ENCODE measurements at places on chromosomes 1 and 21.

DNA sequence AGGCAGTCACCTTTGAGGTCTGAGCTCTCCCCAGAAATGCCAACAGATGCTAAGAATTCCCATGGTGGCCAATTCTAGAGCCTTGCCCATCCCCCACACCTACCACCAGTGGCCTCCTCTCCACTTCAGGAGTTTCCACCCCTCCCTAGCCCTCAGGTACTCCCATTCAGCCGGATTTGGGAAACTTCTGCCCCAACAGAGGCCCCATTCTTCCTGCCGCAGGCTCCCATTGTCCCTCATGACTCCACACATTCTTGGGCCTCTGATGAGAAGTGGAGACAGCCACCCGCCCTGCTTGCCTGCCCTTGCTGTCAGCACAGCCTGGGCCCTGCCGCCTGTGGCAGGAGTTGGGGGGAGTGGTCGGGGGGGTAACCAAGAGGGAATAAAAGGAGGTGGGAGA lies 4.6 kb downstream of the BLACAT1 start:
- no peak for DNase-seq

- peak; percentile 64 for DNase-seq
Observed at GRCh38 chr21:46115441-46116188, 17.7 kb downstream of the COL6A2 start.

GRCh38 chr1:9305216-9305615 lies 12.5 kb downstream of the SPSB1 start:
- no peak for DNase-seq

DNA sequence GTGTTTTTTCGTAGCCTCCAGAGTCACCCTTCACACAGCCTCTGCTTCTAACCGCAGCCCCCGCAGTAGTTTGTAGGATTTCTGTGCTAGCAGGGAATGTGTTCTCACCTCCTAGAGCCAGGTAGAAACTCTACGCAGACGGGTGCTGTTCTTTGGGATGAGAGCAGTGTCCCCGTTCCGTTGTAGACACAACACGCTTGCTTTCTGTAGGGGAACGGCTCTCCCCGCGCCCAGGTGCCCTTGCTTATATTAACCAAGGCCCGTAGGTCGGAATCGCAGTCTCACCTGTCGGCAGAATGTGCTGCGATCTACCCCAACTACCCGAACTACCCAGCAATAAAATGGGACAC lies 111.8 kb upstream of the NBPF11 start:
- DNase-seq: no peak

DNA sequence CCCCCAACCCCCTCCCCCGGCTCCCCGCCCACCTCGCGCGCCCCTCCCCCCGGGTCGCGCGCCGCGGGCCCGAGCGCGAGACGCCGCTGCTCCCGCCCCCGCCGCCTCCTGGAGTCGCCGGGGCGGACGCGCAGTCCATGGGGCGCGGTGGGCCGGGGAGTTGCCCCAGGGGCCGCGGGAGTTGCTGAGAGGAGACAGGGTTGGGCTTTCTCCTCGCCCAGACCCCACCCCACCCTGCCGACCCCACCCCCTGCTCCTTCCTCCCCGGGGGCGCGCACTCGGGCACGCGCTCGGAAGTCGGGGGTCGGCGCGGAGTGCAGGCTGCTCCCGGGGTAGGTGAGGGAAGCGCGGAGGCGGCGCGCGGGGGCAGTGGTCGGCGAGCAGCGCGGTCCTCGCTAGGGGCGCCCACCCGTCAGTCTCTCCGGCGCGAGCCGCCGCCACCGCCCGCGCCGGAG lies at the start of gene LAMC1:
TSS of gene LAMC1 (plus strand) at position 275 of the 455 bp plus-strand sequence. CDS start 297 bp downstream, outside the sequence.
- DNase-seq: peak; percentile 95

GRCh38 chr1:63813829-63814277 lies 40.0 kb downstream of the ROR1 start:
- DNase-seq: no peak

DNA sequence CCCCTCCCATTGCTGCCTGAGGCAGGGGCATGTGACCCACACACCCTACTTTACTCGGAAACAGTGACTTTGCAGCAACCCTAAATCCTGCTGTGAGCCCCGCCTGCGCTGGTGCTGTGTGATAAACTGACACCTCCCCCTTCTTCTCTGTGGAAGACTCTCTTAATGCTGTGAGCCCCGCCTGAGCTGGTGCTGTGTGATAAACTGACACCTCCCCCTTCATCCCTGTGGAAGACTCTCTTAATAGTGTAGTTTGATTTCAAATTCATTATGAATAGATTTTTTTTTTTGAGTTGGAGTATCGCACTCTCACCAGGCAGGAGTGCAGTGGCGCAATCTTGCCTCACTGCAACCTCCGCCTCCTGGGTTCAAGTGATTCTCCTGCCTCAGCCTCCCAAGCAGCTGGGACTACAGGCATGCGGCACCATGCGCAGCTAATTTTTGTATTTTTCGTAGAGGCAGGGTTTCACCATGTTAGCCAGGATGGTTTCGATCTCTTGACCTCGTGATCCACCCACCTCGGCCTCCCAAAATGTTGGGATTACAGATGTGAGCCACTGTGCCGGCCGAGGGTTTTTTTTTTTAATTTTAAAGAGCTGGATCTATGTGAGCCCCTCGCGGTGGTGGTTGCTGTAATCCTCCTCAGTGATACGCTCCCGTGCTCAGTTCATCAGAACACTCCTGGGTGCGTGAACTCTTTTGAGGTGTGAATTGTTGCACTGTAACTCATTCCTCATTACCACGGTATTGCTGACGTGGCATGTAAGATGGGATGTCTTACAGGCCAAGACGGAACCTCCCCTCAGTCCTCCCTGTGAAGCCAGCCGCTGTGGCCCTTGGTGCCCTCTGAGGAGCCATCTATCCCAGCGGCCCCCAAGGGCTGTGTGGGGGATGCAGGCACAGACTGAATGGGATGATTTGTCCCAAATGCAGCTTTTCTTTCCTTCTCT lies 60.3 kb downstream of the GALNT2 start:
- no peak for DNase-seq

GRCh38 chr1:30950053-30950452 lies 41.5 kb upstream of the SDC3 start:
- no peak for DNase-seq

GRCh38 chr1:23601968-23602876 lies 42.9 kb upstream of the ID3 start:
- no peak for DNase-seq

DNA sequence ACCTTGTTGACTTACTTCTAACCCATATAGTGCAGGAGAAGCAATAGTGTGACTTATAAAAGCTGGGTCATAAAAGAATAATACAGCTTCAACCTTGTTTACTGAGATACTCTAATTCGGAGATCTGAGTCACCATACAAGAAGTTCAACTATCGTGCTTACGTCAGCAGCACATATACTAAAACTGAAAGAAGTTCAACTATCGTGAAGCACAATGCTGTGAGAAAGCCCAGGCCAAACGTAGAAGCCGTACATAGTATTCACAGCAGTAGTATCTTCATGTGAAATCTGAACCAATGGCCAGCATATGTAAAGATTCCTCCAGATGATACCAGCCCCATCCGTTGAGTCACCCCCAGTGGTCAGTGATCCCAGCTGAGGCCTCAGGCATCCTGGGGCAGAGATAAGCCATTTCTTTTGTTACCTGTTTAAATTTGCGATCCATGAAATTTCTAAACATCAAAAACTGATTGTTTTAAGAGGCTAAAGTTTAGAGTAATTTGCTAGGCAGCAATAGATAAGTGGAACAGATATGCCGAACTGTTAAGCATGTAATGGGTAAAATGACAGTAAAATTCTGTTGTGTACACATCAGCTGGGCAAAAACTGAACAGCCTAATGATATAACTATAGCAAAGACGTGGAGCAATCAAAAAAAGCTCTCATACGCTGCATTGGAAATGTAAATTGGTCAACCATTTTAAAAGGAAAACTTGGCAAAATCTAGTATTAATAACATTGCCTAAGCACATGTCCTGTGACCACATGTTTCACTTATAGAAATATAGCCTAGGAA lies 53.9 kb upstream of the SAMD13 start:
- DNase-seq: no peak

DNA sequence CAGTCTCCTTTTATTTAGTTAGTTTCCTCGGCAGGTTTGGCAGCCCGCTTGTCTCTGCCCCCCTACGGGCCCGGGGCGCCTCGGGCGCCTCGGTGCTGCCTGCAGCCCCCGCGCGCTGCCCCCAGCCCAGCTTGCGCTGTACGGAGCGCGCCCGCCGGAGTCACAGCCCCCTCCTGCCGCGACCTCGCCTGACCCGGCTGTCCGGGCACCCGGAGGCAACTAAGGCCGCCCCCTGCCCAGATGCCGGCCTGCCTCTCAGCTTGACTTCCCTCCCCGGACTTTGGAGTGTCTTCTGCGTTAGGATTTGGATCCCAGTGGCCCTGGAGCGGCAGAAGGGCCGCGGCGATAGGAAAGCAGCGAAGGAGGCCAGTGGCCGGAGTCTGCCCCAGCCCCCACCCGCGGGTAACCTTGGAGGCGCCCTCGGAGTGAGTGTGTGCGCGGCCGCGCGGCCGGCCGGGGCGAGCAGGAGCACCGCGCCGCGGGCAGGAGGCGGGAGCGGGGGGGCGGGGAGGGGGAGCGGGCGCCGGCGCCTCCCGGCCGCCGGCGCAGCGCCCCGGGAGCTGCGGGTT lies 7.6 kb downstream of the CDKN2C start:
- no peak for DNase-seq

GRCh38 chr1:163082971-163083370 lies 13.8 kb downstream of the RGS4 start:
- no peak for DNase-seq

DNA sequence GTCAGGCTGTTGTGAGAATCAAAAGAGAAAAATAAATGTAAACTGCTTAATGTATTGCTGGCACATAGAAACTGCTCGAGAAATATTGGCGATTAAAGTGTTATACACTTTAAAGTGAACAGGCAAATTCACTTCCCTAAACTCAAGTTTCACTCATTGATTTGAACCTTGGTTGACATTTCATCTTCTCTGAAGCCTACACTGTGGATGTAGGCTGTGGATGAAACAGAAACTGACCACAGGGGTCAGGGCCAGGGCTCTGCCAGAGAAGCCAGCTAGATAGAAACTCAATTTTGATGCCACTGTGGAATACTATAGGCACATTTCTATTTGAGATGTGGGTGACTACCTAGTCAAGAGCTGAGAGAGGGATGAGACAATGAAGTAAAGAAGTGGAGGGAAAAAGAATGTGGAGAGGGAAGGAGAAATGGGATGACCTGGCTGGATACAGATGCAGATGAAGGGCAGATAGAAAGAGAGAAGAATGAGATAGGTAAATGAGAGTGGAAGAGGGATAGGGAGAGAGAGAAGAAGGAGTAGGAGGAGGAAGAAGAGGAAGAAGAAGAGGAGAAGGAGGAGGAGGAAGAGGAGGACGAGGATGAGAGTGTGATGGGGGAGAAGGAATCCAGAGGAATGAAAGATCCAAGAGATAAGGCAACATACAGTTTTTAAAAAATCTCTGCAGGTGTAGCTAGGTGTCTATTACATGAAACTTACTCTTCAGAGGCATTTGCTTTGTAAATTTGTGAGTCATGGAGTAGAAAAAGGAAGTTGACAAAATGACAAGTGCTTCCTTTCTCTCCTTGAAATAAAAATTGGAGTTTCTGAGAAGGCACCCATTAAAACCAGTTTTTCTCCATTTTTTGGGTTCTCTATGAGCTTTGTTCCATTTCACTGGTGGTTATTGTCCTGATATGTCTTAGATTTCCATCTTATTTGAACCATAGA lies 17.4 kb upstream of the CD1D start:
- DNase-seq: no peak

GRCh38 chr1:197814306-197814705 lies 39.0 kb upstream of the DENND1B start:
- no peak for DNase-seq

GRCh38 chr1:68015971-68016370 lies 34.5 kb downstream of the DIRAS3 start:
- no peak for DNase-seq

DNA sequence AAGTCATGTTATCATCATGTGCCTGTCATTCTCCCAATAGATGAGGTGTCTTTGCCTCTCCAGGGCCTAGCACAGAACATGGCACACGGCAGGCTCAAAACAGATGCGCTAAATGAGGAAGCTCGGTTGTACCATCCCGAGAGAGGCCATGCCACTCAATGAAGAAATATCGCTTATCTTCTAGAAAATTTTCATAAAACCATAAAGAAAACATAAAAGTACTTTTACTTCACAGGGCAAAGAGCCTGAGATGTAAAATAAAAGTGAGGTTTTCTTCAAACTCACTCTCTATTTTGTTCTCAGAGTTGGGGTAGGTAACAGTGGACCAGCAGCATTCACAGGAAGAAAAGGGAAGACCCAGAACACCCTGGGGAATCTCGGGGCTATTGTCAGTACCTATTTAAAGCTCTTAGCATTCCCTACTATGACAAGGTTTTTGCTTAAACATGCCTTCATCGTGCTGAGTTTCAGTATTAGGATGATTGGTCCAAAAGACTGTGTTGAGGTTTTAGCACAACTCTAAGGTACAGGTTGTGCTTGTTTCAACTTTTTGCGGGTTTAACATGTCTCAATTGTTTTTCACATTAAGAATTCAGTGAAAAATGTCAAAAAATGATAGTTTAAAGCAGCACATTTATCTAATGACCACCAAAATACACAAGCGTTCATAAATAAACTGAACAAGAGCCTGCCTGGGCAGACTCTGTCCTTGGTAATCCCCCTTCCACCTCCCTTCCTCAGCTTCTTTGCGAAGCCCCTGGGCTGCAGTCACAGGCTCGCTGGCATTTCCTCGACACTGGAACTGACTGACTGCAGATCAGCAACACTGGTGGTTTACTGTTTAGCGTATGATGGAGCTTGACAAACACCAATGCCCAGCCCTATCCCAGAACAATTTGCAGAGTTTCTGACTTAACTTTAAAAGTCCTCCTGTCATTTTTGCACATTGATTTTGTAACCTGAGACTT lies 55.6 kb downstream of the COQ8A start:
- DNase-seq: no peak

GRCh38 chr1:15081102-15081501 lies 72.4 kb upstream of the TMEM51 start:
- no peak for DNase-seq

- DNase-seq: no peak
Observed at GRCh38 chr1:93567255-93567918, 114.2 kb downstream of the BCAR3 start.

DNA sequence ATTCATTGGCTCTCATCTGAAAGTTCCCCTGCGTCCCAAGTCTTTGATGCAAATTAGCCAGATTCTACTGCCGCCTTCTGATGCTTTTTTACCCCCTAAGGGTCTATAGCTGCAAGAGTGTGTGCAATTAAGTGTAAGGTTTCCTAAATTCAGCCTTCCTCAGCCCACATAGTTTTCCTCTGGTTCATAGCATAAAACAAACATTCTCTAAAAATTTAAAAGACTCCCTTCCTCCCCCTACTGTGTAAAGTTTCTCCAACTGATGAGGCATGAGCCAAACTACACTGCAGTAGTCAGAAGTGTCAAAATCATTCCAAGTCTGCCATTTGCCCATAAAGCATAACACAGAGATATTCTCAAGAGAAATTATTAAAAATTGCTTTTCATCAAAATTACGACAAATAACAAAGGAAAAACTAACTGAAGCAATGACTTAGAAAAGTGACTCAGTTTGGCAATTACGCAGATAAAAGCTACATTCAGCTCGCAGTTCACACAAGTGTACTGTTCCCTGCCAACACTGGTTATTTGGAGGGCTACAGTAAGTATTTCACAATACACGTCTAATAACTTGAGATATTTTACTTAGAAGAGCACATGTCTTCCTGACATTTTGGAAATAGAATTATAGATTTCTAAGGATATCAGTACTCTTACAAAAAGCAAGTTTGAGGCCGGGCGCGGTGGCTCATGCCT lies 15.4 kb downstream of the KCNH1 start:
- DNase-seq: no peak

- no peak for DNase-seq
Observed at GRCh38 chr1:168170564-168171508, 7.9 kb upstream of the TIPRL start.

GRCh38 chr1:213256438-213257087 lies 205.5 kb downstream of the RPS6KC1 start:
- no peak for DNase-seq
